Neural crest cell (in vitro differentiated cells): ENCODE measurements at places on chromosomes 4 and X. TPM values are rescaled to one million over a fixed set of nuclear protein-coding genes. Genes with fewer than 3 reads are reported as not detected.
A peak's percentile ranks its signal among the peaks of the same experiment; 100 is the strongest.

DNA sequence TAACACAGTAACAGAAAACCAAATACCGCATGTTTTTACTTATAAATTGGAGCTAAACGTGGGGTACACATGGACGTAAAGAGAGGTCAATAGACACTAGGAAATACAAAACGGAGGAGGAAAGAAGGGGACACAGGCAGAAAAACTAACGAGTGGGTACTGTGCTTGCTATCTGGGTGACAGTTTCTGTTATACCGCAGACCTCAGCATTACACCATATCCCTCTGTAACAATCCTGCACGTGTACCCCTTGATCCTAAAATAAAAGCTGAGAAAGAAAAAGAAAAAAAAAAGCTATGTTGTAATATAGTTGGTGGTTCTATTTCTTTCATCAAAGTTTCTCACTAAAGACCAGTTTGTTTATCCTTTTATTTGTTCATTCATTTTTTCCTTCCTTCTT, 47.9 kb upstream of the UNC5C start:
- DNase-seq = no peak

- no peak for DNase-seq
Measured at GRCh38 chr4:55993994-55994663, 45.4 kb downstream of the CEP135 start.

- no peak for DNase-seq
Measured at GRCh38 chrX:42869659-42870476, 91.9 kb upstream of the PPP1R2C start.

- no peak for DNase-seq
Measured at GRCh38 chrX:129649268-129650182, 5.2 kb downstream of the APLN start.

DNA sequence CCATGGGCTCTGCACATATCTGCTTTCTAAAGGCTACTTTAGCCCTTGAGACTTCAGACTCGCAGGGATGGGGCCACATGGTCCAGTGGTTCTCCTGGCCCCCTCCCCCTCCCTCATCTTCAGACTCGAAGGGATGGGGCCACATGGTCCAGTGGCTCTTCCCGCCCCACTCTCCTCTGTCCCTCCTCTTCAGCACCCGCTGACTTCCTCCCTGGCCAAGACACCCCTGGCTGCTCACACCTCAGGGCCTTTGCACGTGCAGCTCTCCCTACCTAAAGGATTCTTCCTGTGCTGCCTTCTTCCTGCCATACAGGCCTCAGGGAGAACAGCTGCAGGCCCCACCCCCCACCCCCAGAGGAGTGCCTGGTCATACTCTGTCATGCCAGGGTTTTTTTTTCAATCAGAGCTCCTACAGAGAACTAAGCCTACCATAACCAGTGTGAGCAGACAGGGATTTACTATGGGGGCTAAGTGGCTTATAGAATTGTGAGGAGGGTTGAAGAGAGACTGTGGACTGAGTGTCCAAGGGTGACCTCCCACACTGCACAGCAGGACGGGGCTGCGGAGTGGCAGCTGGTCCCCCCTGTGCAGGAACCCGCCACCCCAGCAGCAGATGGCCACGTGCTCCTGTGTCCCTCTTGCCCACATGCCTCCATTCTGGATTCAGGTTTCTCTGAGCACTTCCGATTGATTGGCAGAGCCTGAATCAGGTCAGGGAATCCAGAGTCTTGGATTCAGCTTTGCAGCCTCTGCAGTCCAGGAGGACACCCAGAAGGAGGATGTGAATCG, 6.1 kb upstream of the SPON2 start:
- DNase-seq = no peak

DNA sequence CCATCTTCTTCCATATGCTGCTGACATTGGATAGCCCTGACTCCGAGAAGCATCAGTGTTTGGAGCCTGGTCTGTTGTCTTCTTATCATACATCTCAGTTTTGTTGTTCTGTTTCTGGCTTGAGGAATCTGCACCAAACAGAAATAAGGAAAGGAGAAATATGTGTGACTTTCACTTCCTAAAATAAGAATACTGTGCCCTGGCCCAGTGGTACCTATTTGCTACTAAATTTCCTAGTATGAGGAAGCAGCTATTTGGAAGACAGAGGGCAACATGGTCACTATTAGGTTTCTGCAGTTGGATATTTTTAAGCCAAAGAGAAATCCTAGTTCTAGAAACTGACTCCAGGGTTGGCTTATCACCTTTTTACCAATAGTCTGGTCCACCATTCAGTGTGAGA, 16.8 kb downstream of the CT47C1 start:
- no peak for DNase-seq

GRCh38 chr4:144295286-144295995, 154.9 kb upstream of the GYPA start:
- DNase-seq = no peak

- DNase-seq = no peak
Measured at GRCh38 chrX:1536712-1537030, 314 bp downstream of the P2RY8 start.

GRCh38 chrX:120874678-120875557, 748 bp downstream of the CT47B1 start:
- no peak for DNase-seq

GRCh38 chrX:50671661-50672060, 142.3 kb downstream of the SHROOM4 start:
- no peak for DNase-seq

DNA sequence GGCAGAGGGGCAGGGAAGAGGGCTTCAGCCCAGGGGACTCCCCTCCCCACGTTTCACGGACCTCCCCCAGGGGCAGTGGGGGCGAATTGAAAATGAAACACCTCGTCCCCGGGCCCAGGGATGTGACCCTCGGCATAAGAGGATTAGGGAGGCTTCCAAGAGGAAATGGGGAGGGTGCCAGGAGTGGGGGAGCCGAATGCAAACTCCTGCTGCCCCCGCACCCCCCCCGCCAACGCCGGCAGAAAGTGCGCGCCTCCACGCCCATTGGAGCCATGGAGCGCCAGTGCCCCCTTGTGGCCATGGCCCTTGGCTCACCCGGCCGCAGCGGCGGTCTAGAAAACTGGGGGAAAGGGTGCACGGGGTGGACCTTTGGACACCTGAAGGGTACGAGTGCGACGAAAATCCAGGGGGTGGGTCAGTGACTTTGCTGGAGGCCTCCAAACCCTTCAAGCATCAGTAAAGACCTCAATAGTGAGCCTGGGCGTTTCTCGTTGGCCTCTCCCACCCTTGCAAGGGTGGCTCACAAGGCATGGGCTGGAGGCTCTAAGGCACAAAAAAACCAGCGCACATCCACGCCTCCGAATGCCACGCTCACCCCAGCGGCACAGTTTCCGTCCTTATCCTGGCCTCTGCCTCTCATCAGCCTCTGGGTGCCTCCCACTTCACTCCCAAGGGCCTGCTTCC, 120.8 kb upstream of the PJA1 start:
- DNase-seq = peak; percentile 61

DNA sequence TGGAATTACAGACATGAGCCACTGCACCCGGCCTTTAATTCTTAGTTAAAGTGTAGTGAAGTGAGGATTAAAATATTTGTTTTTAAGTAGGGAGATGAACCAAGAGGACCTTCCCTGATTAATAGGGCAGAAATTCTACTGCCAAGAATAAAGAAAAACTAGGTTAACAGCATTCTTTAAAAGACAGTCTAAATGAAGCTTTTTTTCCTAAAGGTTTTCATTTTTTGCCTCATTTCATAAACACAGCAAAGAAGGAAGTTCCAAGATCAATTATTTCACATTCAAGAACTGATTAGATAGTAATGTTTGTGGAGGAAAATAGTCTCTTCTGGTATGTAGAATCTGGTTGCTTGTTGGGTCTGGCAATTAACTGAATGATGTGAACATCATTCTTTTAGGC, 112.1 kb upstream of the ARSJ start:
- no peak for DNase-seq

GRCh38 chr4:157040405-157040804, 35.5 kb upstream of the GLRB start:
- DNase-seq = no peak

GRCh38 chr4:186693159-186693815, 30.4 kb downstream of the FAT1 start:
- no peak for DNase-seq

- no peak for DNase-seq
Measured at GRCh38 chr4:136965478-136965877, 566.8 kb downstream of the PCDH18 start.

DNA sequence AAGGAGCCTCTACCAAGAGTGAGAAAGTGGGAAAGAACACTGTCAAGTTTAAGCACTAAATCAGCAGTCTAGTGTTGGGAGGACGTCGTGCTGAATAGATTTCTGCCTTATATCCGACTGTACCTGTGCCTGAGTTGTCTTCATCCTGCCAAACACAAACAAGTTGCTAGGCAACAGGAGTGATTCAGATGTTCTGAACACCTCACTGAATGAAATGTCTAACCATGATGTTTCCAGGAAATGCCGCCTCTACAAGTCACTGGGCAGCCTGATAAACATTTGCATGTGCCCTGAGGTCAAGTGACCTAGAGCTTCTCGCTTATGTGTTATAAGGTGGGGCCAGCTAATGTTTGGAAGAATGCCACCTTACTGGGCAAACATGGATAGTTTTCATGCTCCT, 37.9 kb downstream of the SGMS2 start:
- DNase-seq = no peak

DNA sequence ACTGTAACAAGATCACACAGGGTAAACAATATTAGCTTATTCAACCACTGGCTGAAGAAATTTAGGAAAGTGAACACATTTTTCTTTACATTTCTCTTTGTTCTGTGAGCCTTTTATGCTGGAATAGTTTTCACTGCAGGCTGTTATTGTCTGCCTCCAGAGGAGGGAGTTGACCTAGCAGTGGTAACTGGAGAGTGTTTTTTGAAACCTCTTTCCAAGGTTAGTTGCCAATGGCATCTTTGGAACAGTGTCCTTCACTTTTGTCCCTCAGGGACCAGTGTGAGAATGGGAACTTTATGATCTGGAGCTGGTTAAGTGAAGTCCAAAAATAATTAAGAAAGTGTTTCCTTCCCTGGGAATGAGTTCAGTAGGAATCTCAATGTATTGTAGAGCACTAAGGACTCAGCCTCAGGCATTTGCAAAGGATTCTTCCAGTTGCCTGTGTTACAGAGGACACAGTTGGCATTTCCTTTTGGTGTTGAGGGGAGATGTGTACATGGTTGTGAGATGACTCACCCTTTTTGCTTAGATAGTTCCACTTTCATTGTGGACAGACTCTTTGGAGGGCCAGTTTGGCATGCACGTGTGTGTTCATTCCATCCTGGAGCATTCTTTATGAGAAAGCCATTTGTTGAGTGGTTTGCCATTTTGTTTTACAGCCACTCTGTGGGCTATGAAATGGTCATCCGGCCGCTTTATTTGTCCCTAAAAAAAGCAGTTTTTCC, 61.3 kb downstream of the AR start:
- DNase-seq = no peak

GRCh38 chr4:100168521-100168920, 21.7 kb downstream of the DDIT4L start:
- no peak for DNase-seq

GRCh38 chrX:47190445-47191269, 3.0 kb upstream of the UBA1 start:
- DNase-seq = peak; percentile 76

GRCh38 chr4:85520765-85521749, 46.1 kb downstream of the ARHGAP24 start:
- DNase-seq = no peak

- no peak for DNase-seq
Measured at GRCh38 chrX:72262077-72262476, 15.0 kb downstream of the RPS4X start.

MSMO1 gene
- total RNA-seq = 139 and 147 TPM in 2 replicates

YY2 gene
- total RNA-seq = 1.5 TPM in 2 replicates

XAGE5 gene
- total RNA-seq = not detected in 2 replicates

CLCN4 gene
- total RNA-seq = 8.8 and 9.0 TPM in 2 replicates

GASK1B gene
- total RNA-seq = 8.7 and 8.8 TPM in 2 replicates

ADAM29 gene
- total RNA-seq = not detected in 2 replicates

ADGRL3 gene
- total RNA-seq = 32.9 and 34.5 TPM in 2 replicates

ARHGEF9 gene
- 40.9 and 43.6 TPM in 2 replicates for total RNA-seq

CD99 gene
- total RNA-seq = 158 and 165 TPM in 2 replicates

FRG1 gene
- total RNA-seq = 41.5 and 45.2 TPM in 2 replicates

GPR173 gene
- 11.8 and 13.0 TPM in 2 replicates for total RNA-seq
